Activated CD4-positive, alpha-beta T cell treated with anti-CD3 and anti-CD28 coated beads, Interleukin-2, Interleukin-4, amounts not matched to agents 100 ng/mL and 50 ng/mL, durations not matched to agents 16 hours and 8 hours (primary cell): ENCODE measurements at places on chromosomes 3 and 15.

- DNase-seq = peak; percentile 82
Observed at GRCh38 chr3:113695786-113696645, at the start of gene USF3. Gene USF3 (minus strand): TSS chr3:113696642. CDS start chr3:113674878, 21,764 bp downstream.

DNA sequence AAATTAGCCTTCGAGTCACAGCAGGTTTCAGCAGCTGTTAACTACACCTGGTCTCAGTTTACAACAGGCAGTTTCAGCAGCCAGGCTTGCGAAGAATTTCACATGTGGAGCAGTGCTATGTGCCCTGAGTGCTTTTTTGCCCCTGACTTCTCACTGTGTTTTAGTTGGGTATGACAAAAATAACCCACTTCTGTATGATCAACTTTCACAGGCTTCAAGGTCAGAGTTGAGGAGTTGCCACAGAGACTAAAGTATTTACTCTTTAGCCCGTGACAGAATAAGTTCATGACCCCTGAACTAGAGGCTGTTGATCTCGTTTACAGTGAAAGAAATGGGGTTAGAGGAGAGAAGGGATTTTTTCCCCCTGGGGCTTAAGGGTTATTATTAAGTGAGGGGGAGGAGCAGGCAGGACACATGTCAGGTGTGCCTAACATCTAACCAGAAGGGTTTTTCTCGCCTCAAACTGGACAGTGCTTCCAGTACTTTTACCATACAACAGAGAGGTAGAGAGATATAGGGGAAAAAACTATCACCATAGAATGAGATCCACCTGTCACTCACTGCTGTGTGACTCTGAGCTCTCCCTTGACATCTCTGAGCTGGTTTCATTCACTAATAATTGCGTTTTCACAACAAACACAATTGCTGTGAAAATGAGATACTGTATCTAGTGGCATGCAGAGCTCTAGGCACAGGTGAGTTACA lies 14.0 kb upstream of the TOPBP1 start:
- no peak for DNase-seq

- DNase-seq = no peak
Observed at GRCh38 chr3:77459926-77460325, 420.0 kb downstream of the ROBO2 start.

DNA sequence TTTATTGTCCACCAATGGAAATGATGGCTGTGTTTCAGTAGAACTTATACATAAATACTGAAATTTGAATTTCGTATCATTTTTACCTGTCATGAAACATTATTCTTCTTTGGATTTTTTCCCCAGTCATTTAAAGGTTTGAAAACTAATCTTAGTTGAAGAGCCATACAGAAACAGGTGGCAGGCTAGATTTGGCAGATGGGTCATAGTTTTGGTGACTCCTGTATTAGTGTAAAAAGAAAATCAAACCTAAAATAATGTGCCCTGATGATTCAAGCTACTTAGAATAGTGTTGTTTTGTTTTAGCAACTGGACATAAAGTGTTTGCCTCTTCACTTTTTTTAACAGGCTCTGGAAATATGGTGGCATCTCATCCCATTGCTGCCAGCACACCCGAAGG lies 68.9 kb downstream of the SIDT1 start:
- DNase-seq = no peak

- no peak for DNase-seq
Observed at GRCh38 chr15:90153658-90154057, 47.5 kb upstream of the SEMA4B start.

GRCh38 chr15:31435261-31435911 lies 108.8 kb downstream of the KLF13 start:
- DNase-seq = peak; percentile 94

GRCh38 chr3:167113035-167113830 lies 266.9 kb downstream of the ZBBX start:
- DNase-seq = no peak

DNA sequence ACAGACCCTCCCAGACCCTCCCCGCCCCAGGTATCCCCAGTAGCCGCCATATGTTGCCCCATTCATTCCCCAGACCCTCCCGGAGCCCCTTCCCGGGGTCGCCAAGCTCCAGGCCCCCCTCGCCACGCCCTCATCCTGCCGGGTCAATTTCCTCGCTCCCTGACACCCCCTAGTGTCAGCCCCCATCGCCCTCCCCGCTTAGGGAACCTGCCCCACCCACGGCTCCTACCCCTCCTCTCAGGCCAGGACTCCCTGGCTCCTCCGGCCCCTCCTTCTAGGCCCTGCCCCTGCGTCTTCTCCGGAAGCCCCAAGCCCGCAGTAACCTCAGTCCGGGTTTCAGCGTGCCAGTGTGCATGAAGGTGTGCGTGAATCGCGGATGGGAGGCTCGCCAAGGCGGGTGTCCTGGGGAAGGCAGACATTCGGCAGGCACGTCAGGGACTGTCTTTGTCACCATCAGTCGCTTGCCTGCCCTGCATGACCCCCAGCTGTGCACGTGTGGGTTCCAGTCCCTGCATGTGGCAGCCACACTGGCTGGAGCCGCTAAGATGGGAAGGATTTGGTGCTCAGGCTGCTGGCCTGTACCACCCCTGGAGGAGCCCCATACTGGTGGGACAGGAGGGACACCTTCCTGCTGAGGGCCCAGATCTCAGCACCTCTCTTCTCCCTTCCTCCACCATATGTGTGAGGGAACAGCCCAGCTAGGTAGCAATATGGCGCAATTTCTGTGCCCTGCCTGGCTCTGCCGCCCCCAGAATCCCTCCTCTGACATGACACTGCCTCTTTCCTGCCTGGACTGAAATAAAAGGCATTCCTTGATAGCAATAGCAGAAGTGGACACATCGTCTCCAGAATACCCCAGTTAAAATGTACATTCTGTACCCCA lies 693 bp downstream of the DISP2 start:
- DNase-seq = peak; percentile 55

DNA sequence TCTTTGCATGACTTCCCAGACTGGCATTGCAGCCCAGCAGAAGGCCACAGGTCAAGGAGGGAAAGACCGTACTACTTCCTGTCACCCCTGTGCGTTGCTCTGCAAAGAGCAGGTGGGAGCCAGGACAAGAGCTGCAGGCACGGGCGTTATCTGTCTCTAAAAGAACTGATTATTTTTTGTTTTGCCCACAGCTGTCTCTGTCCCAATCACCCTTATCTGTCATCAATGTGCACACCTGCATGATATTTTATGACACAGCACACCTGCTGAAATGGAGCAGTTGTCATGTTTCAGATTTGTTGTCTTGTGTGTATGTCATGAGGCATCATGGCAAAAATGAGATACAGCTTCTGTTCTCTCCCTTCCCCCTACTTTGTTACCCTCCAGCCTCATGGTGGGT lies 58.8 kb downstream of the SLCO3A1 start:
- no peak for DNase-seq

- no peak for DNase-seq
Observed at GRCh38 chr3:108757404-108757982, at the start of gene RETNLB. Gene RETNLB (minus strand): TSS chr3:108757410. CDS start chr3:108757185, 225 bp downstream.

GRCh38 chr15:77840991-77841775 lies 208.5 kb upstream of the LINGO1 start:
- DNase-seq = no peak

DNA sequence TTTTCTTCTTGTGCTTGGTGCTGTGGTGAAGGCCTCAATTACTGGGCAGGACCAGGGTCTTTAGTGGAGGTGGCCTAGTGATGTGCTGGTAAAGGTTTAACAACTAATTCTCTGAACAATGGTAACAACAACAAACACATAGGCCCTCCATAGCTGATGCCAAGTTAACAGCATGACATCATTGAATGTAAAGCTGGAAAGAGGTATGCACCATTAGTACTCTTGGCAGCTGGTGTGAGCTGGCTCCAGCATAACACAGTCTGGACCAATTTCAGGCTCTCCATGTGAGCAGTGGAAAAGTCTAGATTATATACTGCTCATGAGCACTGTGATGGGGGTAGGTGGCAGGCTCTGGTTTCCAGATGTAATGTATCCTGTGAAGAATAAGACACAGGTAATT lies 61.8 kb downstream of the SLC7A14 start:
- DNase-seq = no peak

GRCh38 chr15:33326908-33327307 lies 16.1 kb downstream of the RYR3 start:
- DNase-seq = no peak

- DNase-seq = no peak
Observed at GRCh38 chr3:169475978-169476698, 187.4 kb downstream of the MECOM start.

GRCh38 chr3:155233213-155233612 lies 60.3 kb downstream of the STRIT1 start:
- DNase-seq = no peak

- DNase-seq = peak; percentile 33
Observed at GRCh38 chr15:70259028-70259424, 161.3 kb upstream of the TLE3 start.

- DNase-seq = no peak
Observed at GRCh38 chr15:92580933-92581445, 74.6 kb downstream of the FAM174B start.

- no peak for DNase-seq
Observed at GRCh38 chr15:33411596-33412540, 101.1 kb downstream of the RYR3 start.

GRCh38 chr15:31214158-31214863 lies 112.3 kb upstream of the KLF13 start:
- no peak for DNase-seq

DNA sequence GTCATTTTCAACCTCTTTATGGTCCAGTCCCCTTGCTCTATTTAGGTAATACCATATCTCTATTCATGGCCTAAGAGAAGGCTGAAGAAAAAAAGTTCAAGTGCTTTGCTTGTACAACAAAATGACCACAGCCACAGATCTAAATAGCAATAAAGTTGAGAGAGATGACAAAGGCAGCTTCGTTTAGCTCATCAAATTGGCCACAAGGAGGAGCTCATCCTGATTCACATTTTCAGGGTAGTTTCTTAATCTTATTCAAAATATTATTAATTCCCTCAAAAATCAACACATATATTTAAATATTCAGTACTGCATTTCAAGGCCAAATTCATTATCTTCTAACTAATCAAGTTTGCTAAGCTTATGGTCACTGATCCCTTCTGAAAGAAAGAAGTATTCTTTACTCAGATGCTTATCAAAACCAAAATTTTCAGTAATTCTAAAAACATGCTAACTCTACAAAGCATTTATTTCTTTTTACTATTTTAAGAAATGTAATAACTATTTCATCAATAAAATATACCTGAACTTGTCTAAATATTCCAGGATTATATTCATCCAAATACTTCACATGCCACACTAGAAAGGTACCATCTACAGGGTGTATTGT lies 85.5 kb downstream of the DMXL2 start:
- peak; percentile 13 for DNase-seq

GRCh38 chr3:9669720-9670432 lies 20.6 kb downstream of the MTMR14 start:
- no peak for DNase-seq
